ENCODE measurements at places on chromosomes 5 and 9. TPM values are rescaled to one million over a fixed set of nuclear protein-coding genes. Genes with fewer than 3 reads are reported as not detected.
A peak's percentile ranks its signal among the peaks of the same experiment; 100 is the strongest.

GRCh38 chr5:1187950-1188334, 13.5 kb upstream of the SLC6A19 start:
- no peak for DNase-seq

The GPR21 gene
- polyA plus RNA-seq = not detected

The FUT7 gene
- not detected for polyA plus RNA-seq

DNA sequence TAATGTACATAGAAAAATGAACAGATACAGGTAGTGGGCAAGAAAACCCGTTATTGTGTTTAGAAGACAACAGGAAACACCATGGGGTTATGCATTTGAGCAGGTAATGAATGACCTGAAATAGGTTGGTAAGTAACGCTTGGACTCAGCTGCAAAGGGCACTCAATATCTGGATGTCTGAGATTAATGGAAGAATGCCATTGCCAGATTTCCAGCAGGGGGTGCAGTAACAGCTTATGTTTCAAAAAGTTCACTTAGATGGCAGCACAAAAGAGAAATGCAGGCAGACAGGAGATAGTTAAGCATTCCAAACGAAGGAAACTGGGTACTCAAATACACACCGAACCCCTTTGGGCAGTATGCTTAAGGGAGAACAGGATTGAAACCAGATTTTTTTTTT, 285.5 kb upstream of the VLDLR start:
- DNase-seq = peak; percentile 17

The VCAN gene
- polyA plus RNA-seq = 21.1 TPM
